ENCODE measurements at places on chromosomes 6 and 20. TPM values are rescaled to one million over a fixed set of nuclear protein-coding genes. Genes with fewer than 3 reads are reported as not detected.

Gene HLA-DRB5
- total RNA-seq, result not detected

Gene THBS2
- 425 TPM for total RNA-seq

Gene BNIP5
- not detected for total RNA-seq

Gene CDH4
- 8.5 TPM for total RNA-seq

Gene SLC2A10
- total RNA-seq, result 49.7 TPM

Gene TAGAP
- total RNA-seq, result not detected

Gene TREM2
- total RNA-seq, result not detected

Data from uterine smooth muscle cell (primary cell).